ENCODE measurements at places on chromosomes 2 and 18.

DNA sequence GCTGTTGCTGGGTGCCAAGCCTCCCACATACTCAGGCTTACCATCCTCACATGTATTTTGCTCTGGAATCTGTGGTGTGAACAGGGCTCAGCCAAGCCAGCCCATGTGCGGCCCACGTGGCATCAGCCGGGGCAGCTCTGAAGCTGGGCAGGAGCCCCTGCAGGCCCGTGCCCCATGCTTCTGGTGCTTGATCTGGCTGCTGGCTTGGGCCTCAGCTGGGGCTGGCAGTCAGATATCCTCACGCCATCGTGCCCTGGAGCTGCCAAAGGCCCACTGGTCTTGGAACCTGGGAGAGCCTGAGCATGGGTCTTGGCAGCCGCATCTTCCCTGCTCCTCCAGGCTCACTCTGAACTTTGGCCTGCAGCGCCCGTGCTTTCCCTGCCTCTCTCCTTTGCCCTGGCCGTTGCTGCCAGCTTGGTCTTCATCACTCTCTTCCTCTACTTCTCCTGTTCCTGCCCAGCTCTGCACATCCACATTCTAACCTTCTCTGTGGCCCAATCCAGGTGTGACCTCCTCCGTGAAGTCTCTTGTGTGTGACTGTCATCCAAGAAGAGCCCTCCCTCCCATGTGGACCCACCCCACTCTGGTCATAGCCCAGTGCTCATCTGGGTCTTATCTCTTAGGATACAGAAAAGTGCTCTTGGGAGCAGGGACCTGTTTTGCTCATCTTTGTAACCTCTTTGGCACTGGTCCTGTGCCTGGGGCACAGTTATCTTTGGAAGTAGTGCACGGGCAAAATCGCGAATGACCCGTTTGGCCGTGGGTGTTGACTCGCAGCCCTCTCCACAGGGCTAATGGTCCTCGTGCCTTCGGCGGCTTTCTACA lies 116.1 kb downstream of the RNF144A start:
- DNase-seq, result no peak

GRCh38 chr2:45834372-45834771 lies 182.9 kb downstream of the PRKCE start:
- no peak for DNase-seq

DNA sequence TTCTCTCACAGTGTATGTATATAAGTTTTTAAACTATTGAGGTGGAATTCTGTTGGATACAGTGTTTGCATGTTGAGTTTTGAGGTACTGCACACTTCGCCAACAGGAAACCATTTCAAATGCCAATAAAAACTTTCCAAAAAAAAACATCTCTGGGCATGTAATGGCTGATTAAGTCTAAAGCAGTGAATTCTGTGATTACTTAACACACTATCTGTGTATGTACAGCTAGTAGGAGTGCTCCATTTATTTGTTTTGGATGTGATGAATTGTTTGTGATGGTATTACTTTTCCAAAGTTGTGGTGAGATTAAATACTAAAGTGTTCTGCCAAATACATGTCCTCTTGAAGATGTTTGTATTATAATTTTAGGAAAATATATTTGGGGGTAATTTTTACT lies 31.1 kb downstream of the MMADHC start:
- no peak for DNase-seq

- DNase-seq, result no peak
Observed at GRCh38 chr2:144323946-144324345, 196.0 kb downstream of the ZEB2 start.

GRCh38 chr2:168624028-168624427 lies 168.0 kb downstream of the CERS6 start:
- no peak for DNase-seq

All from frontal cortex (tissue), 4 donors.